ENCODE measurements at places on chromosomes 3 and 15.

- DNase-seq, result no peak
Measured at GRCh38 chr3:187975561-187976364, 178.2 kb upstream of the LPP start.

DNA sequence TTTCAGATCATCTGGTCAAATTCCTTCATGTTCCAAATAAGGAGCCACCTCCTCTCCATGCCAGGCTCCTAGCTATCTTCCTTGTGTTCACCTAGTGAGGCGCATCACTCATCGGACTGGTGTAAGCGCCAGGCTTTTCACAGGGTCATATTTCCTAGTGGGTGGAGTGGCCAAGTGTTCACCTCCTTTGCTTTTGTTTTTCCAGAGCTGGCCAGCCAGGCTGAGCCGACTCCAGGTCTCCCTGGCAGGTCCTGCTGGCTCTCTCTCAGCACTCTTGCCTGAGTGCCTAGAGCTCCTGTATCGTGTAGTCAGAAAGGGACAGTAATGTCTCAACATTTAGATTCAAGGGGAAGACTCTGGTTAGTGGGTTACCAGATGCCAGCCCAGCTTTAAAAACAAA is 31.0 kb downstream of the HEG1 start:
- no peak for DNase-seq

DNA sequence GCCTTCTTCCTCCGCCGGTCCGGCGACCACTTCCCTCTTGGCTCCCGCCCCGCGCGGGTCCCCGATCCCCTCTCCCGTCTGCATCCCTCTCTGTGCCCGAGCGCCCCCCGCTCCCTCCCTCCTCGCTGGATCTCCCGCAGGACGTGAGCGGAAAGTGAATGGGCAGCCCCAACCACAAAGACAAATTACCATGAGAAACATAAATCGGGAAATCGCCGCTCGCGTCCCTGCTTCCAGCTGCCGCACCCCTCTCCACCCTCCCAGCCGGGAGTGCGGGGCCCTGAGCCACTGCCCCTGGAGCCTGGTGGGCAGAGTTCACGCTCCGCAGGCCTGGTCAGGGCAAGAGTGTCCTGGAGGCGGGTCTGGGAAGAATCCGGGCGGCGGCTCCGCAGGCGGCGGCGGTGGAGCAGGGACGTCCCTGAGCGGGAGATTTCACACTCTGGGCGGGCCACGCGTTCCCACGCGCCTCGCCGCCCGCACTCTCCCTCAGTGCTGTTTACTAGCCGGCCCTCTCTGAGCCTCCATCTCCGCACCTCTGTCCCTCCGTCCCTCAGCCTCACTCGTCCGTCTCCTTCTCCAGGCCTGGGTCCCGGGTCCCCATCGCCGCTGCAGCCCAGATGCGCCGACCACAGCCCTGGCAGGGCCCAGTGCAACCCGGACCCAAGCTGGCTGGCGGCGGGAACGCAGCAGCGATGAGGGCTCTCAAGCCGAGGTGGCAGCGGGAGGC is 835 bp downstream of the SEMA5B start:
- DNase-seq, result peak; percentile 20

DNA sequence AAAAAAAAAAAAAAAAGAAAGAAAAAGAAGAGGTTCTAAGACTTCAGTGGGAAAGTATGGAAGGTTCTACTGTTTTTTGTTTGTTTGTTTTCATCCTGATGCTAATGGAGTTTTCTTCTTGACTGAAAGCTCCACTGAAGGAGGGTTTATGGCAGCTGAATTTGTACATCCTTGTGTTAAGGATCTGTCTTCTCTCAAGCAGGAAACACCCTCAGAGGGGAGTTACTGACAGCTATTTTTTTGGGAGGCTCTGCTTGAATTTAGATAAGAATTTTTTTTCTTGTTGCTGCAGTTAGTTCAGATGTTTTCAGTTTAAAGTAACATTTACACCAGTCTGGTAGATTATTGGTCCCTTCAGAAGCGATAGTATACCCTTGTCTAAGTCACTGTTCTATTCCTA is 325.3 kb downstream of the ROBO2 start:
- DNase-seq, result no peak

- DNase-seq, result no peak
Measured at GRCh38 chr3:260898-261297, 64.3 kb downstream of the CHL1 start.

DNA sequence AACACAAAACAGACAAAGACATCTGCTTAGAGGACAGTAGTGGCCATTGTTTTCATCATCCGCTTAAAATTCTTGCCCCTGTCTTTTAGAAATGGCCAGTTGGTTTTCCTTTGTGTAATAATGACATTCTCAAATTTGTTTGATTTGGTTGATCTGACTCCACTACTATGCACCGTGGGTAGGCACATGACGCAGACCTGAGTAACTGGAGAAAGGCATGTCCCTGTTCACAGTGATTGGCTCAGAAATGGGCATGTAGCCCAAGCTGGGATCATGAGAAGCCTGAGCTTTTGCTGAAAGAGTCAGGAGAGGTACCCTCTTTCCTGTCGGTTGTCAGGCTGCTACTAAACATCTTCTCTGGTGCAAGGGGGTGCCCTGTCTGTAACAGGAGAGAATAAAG is 36.6 kb upstream of the MAGI1 start:
- DNase-seq, result no peak

GRCh38 chr3:130941793-130942192 is 47.9 kb downstream of the ATP2C1 start:
- DNase-seq, result no peak

DNA sequence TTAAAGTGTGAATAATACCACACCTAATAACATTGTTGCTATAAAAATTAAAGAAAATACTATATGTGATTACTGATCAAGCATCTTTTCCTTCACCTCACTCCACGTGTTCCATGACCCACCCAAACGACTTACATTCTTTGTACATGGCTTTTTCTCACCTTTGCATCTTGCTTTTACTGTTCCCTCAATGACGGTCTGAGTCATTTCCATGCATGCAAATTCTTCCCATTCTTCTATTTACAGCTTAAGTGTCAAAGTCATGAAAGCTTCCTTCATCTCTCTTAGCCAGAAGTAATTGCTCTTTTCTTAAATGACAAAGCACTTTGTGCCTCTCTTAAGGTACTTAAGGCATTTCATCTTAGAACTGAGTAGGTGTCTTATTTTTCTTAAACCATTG is 64.0 kb downstream of the GREM1 start:
- DNase-seq, result no peak

GRCh38 chr3:39068556-39068955 is 16.7 kb downstream of the WDR48 start:
- no peak for DNase-seq

- DNase-seq, result no peak
Measured at GRCh38 chr3:173529062-173529711, 131.6 kb downstream of the NLGN1 start.

GRCh38 chr3:11335056-11335608 is 62.9 kb downstream of the ATG7 start:
- DNase-seq, result no peak

DNA sequence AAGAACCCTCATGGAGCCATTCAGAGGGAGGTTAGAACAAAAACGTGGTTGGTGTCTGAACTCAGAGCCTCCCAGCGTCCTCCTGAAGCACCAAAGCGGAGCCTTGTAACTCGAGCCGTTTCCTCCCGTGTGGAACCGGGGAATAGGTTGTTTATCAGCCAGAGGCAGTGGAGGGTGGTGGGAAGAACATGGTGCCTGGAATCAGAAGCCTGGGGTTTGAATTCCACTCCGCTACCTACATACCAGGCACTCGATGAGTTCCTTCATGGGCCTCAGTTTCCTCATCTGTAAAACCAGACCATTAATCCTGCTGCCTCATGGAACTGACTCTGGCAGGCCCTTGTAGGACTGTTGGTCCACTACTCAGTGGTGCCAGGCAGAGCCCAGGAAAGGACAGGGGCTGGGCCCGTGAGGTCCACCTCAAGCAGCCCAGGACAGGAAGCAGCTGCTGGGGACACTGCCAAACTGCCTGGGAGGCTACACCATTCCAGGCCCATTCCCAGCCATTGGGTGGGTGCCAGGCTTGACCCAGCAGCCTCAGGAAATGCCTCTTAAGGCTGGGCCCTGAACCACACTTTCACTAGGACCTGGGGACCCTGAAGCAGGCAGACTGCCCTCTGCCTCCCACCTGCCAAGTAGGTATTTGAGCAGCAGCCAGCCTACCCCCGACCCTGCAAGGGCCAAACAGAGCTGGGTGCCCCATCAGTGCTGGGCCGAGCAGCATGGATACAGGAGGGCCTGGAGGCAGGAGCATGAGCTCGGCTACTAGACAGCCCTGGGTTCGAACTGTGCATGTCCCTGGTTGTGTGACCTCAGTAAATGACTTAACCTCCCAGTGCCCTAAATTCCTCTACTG is 33.4 kb downstream of the PRKCD start:
- DNase-seq, result no peak

DNA sequence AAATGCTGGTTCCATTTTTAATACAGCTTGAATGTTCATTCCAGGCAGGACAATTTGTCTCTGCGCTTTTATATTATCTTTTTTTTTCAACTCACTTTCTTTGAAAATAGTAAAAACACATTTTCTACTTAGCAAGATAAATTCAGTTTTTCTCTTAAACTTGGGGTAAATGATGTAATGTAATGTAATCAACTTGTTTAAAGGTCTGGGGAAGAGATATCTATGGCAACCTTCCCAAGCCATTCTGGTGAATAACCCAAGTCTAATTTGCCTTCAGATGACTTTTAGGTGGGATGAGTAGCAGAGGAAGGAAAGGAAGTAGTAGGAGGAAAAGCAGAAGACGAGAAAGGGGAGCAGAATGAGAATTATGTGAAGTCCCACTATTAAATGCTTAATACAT is 335.1 kb downstream of the SV2B start:
- no peak for DNase-seq

GRCh38 chr15:101433396-101433795 is 56.1 kb downstream of the PCSK6 start:
- no peak for DNase-seq

GRCh38 chr15:58043192-58043903 is 22.2 kb downstream of the ALDH1A2 start:
- DNase-seq, result no peak

GRCh38 chr3:181329024-181329423 is 339.5 kb upstream of the DNAJC19 start:
- DNase-seq, result no peak

GRCh38 chr3:69085833-69086722 is 1.3 kb downstream of the ARL6IP5 start:
- DNase-seq, result no peak

DNA sequence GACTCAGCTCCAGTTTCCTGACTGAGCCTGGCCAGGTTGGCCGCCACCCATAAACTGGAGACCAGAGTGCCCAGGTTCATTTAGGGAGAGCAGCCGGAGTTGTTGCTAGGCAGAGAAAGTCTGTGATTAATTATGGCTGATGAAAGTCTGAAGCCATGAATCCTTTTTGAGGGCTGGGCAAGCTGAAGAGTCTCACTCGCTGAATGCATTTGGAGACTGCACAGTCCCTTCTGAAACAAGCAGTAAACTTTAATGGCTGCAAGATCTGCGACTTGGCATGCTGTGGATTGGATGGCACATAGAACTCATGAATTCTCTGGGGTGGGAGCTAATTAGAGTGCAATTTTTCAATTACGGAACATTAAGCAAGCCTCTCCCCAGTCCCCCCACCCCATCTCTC is 282.1 kb downstream of the RPLP1 start:
- DNase-seq, result no peak

GRCh38 chr3:125166599-125167136 is 45.9 kb downstream of the SLC12A8 start:
- no peak for DNase-seq

- no peak for DNase-seq
Measured at GRCh38 chr15:43911235-43911781, 84.5 kb downstream of the WDR76 start.

DNA sequence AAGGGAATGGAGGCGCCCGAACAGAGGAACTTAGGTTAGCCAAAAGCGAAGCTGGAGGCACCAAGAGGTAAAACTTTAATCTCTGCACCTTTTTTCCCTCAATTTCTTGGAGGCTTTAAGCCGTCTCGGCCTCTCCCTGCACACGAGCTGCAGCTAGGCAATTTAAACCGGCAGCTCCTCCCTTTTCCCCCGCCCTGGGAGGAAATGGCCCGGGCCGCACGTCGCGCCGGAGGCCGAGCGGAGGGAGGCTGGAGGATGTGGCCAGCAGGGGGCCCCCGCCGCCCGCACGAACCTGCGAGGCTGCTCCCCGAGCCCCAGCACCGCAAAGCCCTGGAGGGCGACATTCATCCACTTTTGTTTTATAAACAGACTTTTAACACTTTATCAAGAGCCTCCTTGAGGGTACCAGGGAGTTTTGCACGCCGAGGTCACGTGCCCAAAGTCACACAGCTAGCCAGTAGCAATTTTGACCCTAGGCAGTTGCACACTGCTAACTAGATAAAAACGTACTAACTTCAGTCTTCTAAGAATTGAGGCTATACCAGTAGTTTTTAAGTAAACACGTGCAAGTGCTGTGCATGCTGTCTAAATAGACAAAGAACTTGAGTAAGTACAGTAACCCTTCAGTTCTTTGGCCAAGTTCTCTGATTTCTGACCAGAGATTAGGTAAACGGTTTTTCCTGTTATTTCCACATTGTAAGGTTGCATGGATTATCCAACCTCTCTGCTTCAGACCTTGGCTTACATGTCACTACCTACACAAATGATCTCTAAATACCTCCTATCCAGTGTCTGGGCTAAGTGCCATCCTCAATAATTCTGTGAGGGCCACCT is 668 bp upstream of the XXYLT1 start:
- peak; percentile 84 for DNase-seq

DNA sequence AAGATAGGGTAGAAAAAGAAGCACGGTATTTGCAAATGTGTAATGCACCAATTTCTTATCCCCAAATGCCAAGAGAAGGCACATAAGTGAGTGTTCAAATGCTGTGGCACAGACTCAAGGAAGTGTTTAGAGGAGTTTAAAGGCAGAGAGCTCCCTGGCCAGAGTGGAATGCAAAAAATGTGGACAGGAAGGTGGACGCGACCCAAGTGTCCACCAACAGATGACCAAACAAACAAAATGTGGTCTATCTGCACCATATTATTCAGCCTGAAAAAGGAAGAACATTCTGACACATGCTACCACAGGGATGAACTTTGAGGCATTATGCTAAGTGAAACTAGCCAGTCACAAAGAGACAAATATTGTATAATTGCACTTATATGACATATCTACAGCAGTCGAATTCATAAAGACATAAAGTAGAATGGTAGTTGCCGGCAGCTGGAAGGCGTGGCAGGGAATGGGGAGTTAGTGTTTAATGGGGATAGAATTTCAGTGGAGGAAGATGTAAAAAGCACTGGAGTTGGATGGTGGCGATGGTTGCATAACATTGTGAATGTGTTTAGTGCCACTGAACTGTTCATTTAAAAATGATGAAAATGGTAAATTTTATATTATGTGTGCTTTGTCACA is 126.6 kb downstream of the SRGAP3 start:
- no peak for DNase-seq

DNA sequence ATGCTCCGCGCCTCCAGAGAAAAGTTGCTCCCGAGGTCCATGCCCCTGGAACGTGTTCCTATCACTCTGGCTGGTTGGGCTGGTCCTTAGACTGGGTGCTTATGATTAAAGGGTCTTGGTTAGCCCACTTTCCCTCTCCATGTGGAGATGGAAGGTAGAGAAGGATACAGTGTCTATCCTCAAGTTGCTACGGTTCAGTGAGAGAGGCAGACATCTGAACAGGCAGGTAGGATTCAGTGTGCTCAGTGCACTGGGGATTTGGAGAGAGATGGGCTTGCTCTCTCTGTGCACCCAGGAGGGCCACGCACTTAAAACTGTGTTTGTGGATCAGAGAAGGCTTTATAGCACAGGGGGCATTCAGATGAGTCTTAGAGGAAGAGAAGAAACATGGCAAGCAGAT is 63.0 kb downstream of the RPL39L start:
- no peak for DNase-seq

Measured in progenitor cell of endocrine pancreas (in vitro differentiated cells).